ENCODE measurements at places on chromosomes 7 and 10.

DNA sequence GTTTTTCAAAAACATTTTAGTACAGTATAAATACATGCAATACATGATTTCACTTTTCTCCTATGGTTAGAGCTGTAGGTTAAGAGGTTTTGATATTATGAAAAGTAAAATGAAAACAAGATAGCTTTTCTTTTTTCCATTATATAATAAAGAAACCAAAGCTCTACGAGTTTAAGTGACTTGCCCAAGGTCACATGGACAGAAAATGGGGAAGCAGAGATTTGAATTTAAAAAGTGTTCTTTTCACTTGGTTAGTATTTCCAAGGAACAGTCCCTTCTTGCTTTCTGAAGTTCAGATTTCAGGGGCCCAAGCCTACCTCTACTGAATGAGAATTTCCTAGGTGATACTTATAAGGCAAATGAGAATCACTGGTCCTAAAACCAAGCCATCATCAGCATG is 13.2 kb upstream of the MAP3K8 start:
- no peak for DNase-seq

DNA sequence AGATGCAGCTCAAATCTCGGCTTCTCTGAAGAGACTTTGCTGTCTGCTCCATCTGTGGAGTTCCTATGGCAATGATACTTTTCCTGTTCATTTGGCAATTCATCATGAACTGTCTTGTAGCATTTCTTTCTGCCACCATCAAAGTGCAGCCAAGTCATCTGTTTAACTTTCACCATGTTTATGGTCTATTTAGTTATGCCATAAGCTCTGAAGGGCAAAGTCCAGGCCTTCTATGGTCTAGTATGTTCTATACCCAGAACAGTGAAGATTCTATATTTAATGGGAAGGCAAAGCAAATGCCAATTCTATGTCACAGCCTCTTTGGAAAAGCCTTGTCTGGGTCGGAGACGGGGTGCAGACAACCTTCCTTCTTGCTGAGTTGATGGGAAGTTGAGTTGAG is 472.6 kb downstream of the PLXNA4 start:
- DNase-seq, result no peak

DNA sequence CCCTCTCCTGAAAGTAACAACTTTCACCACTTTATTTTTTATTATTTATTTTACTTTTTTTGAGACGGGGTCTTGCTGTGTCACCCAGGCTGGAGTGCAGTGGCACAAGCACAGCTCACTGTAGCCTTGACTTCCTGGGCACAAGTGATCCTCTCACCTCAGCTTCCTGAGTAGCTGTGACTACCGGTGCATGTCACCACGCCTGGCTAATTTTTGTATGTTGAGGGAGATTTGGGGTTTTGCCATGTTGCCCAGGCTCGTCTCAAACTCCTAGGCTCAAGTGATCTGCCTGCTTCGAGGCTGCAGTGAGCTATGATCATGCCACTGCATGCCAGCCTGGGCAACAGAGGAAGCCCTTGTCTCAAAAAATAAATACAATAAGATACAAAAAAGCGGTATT is 14.9 kb upstream of the SLIT1 start:
- DNase-seq, result no peak

DNA sequence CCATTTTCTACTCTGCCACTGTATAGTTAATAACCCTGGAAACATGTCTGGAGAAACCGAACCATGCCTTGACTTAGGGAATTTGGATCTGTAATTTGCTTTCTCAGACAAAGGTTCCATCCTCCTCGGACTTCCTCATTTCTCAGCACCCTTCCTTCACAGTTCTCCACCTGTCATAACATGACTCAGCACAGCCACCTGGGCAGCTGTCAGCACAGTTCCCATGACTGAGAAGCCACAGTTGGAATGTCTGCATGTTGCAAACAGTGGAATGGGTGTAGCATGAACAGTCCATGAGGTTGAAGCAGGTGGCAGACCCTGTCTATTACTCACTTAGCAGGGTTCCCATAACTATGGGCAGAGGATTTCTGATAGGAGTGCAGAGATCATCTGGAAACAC is 634 bp upstream of the OR9A4 start:
- no peak for DNase-seq

DNA sequence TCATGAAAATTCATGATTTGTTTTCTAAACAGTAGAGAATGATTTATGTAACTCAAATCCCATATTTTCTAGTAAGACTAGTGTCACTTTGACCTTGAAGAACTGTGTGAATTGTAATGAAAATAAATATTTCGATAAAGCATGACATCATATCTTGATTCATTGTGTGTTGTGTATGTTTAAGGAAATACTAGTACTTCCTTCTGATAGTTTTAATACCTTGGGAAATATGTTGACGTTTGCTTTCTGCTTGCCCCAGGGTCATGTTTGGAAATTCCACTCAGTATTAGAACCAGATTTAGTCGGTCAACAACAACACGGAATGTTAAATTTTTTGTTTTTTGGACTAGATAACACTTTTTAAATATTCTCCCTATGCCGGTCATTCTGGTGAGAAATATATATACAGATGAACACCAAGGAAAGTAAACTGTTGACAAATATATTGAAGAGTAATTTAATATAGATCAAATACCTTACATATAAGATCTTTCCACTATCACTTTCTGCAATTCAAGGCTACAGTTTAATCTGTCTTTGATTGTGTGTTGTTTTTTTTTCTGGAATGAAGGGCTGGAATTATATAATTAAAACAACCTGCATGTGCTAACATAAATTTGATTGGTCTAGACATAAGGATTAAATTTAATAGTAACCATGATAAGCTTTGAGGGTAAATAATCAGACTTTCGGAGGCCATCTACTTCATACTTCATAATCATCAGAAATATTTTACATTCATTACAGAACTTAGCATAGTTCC is 126.2 kb downstream of the MDFIC start:
- no peak for DNase-seq

DNA sequence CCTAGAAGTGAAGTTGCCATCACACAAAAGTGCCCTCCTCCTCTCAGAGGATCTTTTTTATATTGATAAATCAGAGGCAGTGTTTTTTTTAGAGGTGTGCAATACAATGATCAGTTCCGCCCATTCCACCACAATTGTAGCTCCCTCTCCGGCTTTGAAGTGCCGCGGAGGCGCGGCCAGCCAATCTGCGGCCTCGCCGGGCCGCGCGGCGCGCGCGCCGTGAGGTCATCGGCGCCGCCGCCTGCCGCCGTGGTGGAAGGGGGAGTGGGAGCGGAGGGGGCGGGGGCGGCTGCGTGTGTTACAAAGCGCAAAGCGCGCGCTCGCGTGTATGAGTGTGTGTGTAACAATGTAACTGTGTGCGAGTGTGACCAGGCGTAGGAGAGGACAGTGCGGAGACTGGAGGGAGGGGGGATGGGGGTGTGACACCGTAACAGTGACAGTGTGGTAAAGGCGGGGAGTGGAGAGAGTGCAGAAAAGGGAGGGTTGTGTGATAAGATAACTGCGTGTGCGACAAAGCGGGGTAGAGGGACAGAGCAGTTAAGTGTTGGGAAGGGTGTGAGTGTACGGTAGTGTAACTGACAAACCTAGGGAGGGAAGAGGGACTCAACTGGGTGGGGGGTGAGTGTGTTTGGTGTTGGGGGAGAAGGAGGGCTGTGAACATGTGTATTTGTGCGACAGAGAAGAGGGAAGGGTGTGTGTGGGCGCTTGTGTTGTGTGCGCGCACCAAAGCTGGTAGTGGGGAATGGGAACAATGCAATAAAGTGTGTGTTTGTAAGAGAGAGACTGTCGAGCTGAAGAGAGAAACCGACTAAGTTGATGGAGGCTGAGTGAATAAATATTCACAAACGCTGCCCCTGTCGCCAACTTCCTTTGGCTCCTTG is at the start of gene SP8:
TSS of gene SP8 (minus strand) at position 108 of the 881 bp plus-strand sequence. CDS start at position 20, 88 bp downstream.
- DNase-seq, result no peak

- DNase-seq, result no peak
Observed at GRCh38 chr7:50327443-50327842, 22.9 kb downstream of the IKZF1 start.

DNA sequence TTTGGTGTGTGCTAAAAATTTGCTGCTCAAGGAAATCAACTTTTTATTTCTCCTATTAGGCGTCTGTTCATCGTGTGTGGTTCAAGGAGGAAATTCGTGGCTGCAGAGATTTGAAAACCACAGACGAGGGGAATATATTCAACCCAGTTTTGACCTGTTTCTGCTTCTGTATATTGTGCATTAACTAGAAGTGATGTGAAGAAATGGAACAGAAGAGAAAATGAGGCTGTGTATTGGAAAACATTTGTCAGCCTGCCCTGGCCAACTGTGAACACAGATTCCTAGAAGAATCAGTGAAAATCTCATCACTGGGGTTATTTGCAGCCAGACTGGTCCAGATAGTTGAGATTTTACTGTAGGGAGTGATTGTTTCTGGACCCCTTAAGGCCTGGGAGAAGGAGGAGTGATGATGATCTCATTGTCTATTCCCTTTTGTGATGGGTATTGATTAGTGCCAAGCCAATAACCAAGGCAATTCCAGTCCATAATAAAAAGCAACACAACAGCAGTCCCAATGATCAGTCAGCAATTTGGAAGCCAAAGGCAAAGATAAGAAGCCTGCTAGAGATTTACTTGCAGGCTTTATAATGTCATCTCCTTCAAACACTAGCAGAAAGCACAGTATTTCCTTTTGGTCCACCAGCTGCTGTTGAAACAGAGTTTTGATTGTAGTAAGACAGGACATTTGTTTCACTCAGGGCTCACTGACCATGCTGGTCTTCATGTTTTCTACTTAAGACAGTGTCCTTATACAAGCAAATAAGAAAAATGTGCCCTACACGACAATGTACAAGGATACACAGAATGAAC is 339.4 kb downstream of the PRPF18 start:
- DNase-seq, result no peak

GRCh38 chr10:56012101-56012500 is 349.0 kb downstream of the ZWINT start:
- DNase-seq, result no peak

DNA sequence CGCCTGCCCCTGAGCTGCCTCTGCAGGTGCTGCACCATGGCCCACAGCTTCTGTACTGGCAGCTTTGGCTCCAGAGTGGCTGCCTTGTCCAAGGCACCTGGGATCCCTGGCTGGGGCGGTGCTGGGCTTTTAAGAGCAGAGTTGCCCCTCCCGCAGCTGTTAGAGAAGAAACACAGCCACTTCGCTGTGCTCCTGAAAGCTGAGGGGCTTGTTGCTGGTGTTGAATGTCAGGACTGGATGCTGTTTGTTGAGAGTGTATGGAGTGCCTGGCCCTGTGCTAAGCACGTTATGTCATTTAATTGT is 6.2 kb downstream of the FAM241B start:
- no peak for DNase-seq

DNA sequence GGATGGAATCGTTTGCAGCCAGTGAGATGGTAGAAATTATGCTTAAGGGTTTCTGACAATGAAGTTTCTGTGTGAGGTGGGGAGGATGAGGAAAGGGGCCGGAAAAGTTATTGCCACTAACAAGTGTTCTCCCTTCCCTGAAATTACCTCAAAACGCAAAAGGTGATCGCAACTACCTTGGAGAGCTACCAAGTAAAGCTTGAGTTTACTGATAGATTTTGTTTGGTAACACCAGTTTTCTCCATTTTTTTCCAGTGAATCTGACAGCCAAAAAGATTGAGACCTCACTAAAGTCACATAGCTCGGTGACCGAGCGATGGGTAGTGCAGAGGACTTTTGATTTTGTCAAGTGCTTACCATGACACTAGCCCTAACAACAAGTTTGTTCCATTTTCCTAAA is 1.6 kb downstream of the SUV39H2 start:
- peak; percentile 15 for DNase-seq

GRCh38 chr7:100544967-100545359 is 6.0 kb downstream of the AGFG2 start:
- DNase-seq, result peak; percentile 74

- peak; percentile 34 for DNase-seq
Observed at GRCh38 chr10:63115732-63116383, 17.3 kb upstream of the NRBF2 start.

DNA sequence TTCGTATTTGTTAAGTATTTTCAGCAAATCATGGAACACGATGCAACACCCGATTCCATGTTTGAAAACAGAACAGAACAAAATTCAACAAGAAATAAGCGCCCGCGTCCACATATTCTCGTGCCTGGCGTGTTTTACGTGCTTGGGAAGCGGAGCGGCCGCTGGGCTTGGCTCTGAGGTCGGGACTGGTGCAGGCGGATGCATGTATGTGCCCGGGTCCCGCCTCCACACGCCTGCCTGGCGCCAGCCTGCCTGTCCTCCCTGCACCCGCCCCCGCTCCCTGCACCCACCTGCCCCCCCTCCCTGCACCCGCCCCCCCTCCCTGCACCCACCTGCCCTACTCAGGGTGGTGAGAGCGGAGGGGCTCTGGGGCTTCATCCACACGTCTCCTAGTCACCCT is 454.5 kb downstream of the DNAJB6 start:
- DNase-seq, result no peak

DNA sequence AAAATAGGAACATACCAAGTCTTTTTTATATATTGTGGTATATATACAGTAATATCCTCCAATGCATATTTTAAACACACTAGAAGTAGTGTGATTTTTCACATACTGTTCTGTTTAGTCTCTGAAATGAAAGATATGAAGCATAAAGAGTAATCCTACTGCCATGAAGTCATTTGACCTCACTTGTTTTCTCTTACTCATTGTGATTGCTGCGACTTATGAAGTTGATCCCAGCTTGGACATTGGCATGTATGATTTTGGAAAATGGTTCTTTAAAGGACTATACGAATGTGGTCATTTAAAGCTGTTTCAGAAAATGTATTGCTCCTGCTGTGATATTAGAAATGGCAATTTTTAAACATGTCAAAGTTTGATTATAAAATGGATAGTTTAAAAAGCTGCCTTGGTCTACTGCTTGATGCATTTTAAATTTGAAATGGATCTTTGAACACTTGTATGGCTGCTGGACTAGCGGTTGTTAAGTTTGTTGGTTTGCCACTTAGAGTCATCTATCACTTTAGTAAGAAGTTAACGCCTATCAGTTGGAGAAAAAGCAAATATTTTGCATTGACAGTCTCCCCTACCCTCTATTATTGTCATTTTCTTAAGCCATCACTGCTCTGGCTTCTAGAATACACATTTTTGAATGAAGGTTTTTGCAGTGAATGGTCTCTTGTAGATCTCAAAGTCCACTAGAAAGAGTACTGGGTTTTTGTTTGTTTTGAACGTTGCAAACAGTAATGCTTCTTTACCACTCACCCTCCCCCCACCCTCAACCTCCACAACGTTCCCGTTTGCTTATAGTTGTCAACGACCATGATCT is 881 bp upstream of the PCGF5 start:
- DNase-seq, result no peak

GRCh38 chr10:59350558-59350957 is 11.8 kb downstream of the FAM13C start:
- no peak for DNase-seq

- no peak for DNase-seq
Observed at GRCh38 chr10:131650169-131650705, 250.6 kb upstream of the PPP2R2D start.

- DNase-seq, result no peak
Observed at GRCh38 chr10:128542659-128543058, 416.4 kb upstream of the MKI67 start.

GRCh38 chr7:12692479-12693259 is 5.2 kb downstream of the ARL4A start:
- no peak for DNase-seq

- no peak for DNase-seq
Observed at GRCh38 chr10:120485946-120486345, 28.9 kb downstream of the PLPP4 start.

Measured in cerebellar cortex (tissue), 1 donor.